CD4-positive, alpha-beta T cell treated with Interleukin-15 for 1 hour (primary cell): ENCODE measurements at places on chromosomes 2 and 18.

DNA sequence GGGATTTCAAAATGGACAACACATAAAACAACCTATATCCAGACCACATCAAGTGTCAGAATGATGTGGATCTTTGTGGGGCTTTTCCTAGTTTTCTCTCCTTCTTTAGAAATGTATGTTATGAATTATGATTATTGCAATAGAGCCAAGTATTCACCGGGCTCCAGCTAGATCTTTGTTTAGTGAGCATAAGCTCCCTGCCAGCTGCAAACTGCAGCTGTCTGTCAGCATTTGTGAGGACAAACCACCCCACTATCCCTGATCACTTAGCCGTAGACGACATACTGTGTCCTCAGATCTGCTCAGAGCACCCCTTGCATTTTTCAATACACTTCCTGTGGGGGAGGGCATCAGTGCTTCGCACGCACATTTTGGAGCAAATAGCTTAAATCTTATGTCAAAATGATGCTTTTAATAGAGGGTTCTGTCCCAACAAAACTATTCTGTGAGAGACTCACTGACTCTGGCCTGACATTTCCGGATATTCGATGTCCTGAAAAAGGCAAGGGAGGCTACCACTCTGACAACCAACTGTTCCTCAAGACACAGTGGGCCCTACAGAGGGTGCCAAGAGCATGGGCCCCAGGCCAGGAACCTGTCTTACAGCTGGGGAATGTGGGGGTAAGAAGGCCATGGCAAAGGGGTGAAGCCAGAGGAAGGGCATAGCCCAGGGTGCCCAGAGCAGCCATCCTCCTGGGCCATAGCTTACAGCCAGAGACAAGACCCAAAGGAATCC, 346.0 kb downstream of the ARHGAP15 start:
- no peak for DNase-seq

- no peak for DNase-seq
These were observed 39.9 kb downstream of the TANK start for GRCh38 chr2:161199912-161200701.

- DNase-seq: no peak
These were observed 5.1 kb downstream of the FER1L5 start for GRCh38 chr2:96647681-96648080.

- DNase-seq: no peak
These were observed 147.9 kb downstream of the MYT1L start for GRCh38 chr2:2183176-2183575.

DNA sequence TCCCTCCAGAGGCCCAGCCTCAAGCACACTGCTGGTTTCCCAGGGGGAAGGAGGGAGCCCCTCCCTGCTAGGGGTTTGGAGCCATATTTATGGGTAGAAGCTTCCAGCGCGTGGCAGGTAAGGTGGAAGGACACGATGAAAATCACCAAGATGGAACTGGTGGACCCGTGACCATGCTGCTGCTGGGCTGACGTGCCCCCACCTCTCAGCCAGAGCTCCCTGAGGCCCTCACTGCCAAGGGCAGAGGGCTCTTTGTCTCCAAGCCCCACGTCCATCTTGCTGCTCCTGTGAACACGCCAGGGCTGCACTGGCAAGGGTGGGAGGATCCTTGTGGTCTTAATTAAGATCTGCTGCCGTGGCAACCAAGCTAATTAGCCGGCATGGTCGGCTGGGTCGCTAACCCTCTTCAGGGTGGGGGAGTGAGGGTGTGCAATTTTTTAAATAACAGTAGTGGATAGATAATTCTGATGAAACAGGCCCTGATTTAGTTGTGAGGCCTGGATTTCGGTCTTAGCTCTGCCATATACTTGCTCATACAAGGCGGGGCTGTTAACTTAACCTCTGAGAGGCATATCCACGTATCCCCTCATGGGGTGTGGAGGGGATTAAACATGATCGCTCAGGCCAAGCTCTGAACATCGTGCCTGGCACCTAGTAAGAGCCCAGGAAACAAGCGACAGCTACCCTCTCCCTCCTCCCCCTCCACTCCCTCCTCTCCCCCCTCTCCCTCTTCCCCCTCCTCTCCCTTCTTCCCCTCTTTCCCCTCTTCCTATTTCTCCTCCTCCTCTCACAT, 232.8 kb downstream of the CELF4 start:
- DNase-seq: no peak

DNA sequence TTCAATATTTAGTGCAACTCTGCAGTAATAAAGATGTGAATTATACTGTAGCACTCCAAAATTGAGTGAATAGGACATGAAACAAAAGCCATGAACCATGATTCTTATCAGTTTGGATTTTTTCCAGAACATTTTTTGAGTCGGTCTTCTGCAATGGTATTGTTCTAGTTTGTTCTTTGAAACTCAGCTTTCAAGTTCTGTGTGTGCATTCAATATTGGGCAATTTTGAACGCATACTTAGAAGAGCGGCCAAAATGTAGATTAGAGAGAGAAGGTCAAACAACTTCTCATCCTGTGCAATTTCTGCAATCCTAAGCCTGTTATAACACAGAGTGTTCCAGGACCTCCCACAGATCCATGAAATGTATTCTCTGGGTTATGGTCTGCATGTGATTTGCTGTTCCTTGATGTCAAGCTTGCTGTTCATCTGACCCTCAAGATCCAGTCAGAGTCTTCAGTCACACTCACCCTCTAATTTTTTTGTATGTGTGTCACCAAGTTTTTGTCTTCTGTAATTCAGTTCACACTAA, 48.3 kb downstream of the TSPYL6 start:
- no peak for DNase-seq

DNA sequence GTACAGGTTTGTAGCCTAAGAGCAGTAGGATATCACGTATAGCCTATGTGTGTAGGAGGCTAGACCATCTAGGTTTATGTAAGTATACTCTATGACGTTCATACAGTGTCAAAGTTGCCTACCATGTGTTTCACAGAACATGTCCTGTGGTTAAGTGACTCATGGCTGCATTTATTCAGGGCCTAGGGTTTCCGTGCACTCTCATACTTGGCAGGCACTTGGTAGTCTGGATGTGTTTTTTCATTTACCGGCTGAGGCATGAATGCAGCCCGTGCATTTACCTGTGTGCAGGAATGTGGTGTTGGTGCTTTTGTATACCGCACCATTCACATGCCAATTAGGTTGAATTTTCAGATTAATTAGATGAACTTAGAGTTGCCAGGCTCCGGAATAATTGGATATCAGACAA, 43.4 kb downstream of the MYL12B start:
- peak; percentile 30 for DNase-seq

DNA sequence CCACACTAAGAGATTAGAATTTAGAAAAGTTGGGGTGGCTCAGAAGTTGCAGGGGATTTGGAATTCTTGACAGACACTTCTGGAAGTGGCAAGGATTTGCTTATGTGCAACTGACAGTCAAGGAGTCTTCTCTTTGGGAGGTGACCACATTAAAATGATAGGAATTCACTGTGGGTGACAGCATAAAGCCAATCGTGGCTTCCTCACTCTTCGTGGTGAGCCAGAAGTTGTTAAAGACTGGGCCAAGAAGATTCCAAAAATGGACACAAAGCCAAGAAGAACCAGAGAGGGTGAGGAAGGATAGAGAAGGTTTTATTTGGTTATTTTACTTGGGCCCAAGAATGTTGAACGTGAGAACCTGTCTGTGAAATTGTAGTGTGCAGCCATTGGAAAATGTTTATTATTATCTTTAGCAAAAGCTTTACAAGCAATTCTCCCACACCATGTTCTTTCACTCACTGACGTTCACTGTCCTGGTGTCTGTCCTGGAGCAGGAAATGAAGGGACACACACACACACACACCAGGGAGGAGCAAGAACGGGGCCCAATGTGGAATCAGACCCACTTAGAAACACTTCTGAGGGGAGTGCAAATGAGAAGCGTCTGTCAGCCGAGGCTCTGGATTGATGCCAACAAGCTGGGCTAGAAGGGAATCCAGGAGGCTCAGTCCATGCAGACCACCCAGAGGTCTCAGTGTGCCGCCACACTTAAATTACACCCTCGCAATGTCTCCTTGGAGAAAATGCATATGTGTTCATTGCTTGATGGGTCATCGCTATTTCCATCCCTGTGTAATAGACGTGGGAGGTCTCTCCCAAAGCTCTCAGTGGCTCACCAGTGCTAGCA, 37.2 kb downstream of the STEAP3 start:
- no peak for DNase-seq

DNA sequence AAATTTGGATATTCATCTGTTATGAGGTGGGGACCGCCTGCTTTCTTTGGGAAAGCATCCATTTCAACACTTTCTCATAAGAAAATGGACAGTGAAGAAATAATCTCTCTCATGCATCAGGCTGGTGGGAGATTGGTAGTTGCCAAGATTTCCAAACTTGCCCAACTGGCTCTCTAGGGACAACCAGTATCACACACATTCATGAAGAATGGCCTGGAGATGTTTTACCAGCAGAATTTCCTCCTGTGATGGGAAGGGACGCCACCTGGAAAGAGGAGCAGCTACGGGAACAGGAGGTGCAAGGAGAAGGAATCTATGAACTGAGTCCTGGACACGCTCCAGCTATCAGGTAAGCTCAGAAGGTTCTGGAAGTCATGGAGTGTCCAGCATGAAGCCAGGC, 39.4 kb downstream of the LIPG start:
- no peak for DNase-seq

DNA sequence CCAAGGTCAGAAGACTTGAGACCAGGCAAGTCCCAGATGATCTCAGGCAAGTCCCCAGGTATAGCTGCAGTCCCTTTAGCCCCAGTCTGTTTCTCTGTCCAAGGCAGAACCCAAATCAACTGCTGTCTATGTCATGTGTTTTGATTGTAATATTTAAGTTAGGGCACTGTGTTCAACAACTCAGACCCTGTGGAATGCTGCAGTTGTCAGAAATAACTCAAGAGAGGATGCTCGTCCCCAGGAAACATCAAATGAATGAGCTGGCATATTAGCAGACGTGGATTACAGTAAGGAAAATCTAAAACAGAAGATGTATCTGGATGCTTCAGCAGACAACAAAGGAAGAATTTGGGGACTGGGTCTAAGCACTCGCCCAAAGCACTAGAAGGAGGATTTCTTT, 70.1 kb downstream of the BCL11A start:
- DNase-seq: no peak

GRCh38 chr2:16028644-16029043, 88.3 kb downstream of the MYCN start:
- no peak for DNase-seq

DNA sequence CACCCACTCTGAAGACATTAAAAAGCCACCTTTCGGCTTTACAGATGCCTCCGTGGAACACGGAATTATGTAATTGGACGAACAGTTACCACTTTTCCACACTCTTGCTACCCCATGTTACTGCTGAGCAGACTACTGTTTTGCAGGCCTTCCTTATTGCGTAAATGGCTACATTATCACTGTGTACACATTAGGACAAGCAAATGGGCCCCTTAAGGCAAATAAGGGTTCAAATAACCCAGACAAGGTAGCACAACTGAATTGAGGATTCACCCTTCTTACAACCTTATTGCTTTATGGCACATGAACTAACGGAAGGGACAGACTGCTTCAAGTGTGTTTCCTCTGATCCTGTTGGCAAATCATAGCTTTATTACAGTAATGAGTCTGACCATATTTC, 832.2 kb upstream of the FANCL start:
- DNase-seq: no peak

- no peak for DNase-seq
These were observed 97.6 kb downstream of the RAPH1 start for GRCh38 chr2:203437511-203437910.

DNA sequence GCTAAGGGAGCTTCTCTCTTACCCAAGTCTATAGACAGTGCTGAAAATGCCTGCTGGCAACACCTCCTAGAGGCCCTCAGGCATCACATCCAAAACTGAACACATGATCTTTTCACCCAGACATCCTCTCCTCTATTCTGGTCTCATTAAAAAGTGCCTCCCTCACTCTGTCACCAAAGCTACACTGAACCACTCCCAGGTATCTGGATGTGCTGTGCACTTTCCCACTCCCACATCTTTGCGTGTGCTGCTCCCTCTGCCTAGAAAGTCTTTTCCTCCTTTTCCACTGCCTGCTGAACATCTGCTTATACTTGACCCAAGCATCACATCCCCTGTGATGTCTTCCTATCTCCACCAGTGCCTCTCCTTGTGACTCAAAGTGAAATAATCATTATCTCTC, 26.1 kb upstream of the STPG4 start:
- DNase-seq: no peak

GRCh38 chr2:124814968-124815745, 790.1 kb downstream of the CNTNAP5 start:
- no peak for DNase-seq

GRCh38 chr2:197170208-197170607, 140.4 kb downstream of the ANKRD44 start:
- no peak for DNase-seq
